ENCODE measurements at places on chromosomes 11 and 22.

GRCh38 chr22:32815943-32816342 lies 14.4 kb downstream of the TIMP3 start:
- no peak for DNase-seq

DNA sequence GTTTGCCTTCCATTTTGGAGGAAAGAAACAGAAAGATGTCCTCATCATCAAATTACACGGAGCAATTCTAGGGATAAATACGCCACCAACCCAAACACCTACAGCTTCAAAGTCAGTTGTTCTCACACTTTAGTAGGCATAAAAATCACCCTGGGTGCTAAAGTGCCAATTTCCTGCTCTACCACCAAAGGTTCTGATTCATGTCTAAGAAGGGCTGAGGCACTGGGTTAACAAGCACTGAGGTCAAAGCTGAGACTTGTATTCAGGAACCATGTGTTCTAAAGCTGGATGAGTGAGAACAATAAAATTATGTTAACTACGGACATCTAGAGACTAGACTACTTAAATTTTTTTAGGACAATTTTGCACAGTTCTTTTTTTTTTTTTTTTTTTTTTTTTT lies 127.6 kb downstream of the MPPED2 start:
- DNase-seq: no peak

DNA sequence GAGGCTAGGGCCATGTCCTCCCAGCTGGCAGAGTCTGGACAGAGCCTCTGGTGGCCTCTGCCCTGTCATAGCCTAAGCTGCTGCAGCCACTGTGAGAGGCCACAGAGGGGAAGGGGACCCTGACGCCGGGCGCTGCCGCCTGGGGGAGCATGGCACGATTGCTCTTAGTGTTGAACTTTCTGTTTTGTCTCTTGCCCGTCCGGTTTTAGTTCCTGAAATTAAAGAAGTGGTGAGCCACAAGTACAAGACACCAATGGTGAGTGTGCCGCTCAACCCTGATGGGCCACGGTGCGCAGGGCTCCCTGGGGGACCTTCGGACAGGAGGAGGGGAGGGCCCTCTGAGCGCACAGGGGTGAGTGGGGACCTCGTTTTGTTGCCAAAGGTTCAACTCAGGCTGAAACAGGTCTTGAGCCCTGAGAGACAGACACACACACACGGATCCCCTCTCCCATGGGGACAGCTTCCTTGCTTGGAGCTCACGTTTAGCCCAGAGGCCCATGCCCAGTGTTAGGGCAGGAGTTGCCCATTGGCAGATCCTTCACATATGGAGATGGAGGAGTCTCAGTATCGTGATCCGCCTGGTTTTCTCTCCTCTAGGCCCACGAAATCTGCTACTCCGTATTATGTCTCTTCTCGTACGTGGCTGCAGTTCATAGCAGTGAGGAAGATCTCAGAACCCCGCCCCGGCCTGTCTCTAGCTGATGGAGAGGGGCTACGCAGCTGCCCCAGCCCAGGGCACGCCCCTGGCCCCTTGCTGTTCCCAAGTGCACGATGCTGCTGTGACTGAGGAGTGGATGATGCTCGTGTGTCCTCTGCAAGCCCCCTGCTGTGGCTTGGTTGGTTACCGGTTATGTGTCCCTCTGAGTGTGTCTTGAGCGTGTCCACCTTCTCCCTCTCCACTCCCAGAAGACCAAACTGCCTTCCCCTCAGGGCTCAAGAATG lies 23.8 kb downstream of the MYBPC3 start:
- DNase-seq: no peak

DNA sequence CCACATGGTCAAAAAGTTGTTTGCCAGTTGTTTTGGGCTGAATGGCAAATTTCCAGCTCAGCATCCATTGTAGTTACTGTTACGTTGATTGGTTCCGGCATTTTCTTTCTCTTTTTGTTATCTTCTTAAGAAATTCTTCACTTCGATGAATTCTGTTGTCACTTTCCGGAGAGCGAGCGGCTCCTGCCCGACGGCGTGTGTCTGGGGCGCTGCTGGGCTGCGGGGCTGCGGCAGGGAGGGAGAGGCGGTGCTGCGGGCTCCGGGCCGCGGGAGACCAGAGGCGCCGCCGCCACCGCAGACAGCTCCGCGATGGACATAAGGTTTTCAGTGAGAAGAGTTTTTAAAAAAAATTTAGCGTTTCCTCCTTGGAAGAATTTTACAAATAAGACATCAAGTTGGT lies 117.4 kb downstream of the RRM1 start:
- DNase-seq: no peak

DNA sequence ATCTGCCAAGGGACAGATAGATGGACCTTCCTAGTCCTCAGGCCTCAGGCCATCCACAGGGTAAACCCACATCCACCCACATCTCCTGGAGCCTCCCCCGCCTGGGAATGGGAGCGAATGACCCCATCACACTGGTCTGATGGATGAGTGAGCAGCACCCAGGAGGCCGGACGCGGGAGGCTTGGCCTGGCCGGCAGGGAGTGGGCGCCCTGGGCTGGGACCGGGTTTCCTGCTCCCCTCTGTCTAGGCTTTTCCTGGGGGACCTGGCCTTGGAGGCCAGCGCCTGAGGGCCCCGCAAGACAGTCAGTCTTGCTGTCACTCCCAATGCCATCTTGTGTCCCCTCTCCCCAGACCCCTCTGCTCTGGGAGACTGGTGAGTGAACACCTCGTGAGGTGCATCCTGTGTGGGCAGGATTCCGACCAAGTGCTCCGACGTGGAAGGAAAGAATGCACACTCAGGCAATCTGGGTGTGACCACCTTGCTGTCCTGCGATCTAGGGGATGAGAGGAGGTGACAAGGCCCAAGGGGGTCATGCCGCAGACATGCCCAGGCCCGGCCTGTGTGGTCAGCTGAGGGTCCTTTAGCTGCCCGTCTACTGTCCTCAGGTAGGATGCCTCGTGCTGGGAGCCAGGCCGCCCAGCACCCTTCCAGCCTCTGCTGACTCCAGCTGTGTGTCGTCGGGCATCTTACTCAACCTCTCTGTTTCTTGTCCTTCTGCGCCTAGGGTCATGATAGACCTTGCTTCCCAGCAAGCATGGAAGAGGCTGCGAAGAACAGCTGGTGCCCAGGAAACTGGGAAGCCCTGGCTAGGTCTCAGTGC lies 26.5 kb upstream of the WNT7B start:
- DNase-seq: no peak

- DNase-seq: no peak
Observed at GRCh38 chr11:32641361-32641760, 57.7 kb downstream of the EIF3M start.

- no peak for DNase-seq
Observed at GRCh38 chr22:49046546-49047361, 780.9 kb downstream of the BRD1 start.

DNA sequence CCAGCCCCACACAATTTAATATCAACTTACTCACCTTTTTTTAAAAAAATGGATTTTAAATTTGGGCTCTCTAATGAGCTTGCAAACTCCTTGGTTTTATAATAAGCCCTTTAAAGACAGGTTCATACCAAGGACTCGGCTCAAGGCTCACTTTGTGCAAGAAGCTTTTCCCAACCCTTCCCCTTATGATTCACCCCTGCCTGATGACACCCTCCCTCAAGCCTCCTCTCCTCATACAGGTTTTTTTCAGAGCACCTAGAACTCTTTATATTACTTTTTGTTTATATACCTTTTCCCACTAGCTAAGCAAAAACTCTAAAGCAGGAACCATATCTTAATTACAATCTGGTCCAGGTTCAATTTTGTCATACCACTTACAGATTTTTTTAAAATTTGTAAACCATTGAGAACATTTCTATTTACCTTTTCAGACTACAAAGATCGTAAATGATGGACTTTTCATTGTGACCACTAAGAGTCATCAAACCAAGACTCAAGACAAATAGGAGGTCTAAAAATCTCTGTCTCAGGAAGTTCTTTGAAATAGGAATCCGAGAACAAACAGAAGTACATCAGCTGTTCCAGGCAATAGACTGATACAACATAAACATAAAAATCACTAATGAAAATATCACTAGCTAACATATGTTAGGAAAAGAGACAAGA lies 13.1 kb upstream of the EXPH5 start:
- no peak for DNase-seq

- no peak for DNase-seq
Observed at GRCh38 chr22:35155403-35156025, 89.6 kb downstream of the ISX start.

- DNase-seq: no peak
Observed at GRCh38 chr22:30931541-30932300, 36.9 kb downstream of the MORC2 start.

- DNase-seq: no peak
Observed at GRCh38 chr11:33063326-33063881, 24.0 kb downstream of the TCP11L1 start.

- no peak for DNase-seq
Observed at GRCh38 chr11:60852117-60852981, 3.4 kb downstream of the PTGDR2 start.

DNA sequence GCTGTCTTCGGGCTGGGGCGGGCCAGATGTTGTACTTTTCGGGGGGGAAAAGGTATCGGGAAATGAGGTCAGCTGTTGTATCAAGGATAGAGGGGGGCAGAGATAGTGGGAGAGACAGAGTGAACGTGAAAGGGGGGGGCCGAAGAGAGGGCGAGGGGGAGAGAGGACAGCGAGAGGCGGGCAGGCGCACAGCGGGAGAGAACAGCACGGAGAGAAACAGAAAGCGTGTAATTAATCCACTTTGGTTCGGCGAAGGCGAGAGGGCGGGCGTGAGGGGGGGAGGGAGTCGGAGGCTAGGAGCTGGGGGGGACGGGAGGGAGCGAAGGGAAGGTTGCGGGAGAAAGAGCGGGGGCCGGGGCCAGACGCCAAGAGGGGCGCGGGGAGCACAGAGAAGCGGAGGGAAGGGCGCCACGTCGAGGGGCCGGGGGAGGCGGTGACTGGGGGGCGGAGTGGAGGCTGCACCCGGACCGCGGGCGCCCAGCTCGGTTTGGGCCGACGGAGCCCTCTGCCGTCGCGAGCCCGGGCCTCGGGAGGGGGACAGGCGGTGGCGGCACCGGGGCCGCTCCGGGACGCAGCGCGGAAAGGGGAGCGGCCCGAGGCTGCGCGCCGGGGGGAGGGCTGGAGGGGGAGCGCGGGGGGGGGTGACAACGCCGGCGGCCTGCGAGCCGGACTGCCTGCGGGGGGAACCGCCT lies 612 bp downstream of the IGF2 start:
- no peak for DNase-seq

DNA sequence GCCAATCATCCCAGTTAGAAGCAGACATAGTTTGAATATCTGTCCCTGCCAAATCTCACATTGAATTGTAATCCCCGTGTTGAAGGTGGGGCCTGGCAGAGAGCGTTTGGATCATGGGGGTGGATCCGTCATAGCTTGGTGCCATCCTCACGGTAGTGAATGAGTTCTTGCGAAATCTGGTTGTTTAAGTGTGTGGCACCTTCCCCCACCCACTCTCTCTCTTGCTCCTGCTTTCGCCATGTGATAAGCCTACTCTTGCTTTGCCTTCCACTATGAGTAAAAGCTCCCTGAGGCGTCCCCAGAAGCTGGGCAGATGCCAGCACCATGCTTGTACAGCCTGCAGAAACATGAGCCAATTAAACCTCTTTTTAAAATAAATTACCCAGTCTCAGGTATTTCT lies 5.0 kb upstream of the CCDC81 start:
- no peak for DNase-seq

DNA sequence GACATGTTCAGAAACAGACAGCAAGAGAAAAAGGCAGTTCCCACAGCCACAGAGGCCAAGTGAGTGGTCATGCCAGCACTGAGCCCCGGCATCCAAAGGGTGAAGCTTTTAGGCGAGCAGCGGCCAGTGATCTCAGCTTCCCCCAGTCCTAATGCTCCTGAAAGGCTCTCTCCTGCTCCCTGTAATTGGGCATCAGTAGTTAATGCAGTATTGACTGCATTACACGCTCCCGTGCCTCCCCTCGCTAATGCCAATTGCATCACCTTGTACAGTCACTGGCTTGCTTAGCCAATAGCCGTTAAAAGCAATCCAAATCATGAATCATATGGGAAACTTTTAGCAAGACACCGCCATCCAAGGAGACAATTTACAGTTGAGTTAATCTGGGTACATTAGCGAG lies 4.9 kb downstream of the LMO1 start:
- no peak for DNase-seq

- DNase-seq: no peak
Observed at GRCh38 chr11:99277281-99277680, 256.5 kb downstream of the CNTN5 start.

- no peak for DNase-seq
Observed at GRCh38 chr22:23065069-23065451, 5.3 kb upstream of the GNAZ start.

GRCh38 chr11:115896084-115896483 lies 391.9 kb upstream of the CADM1 start:
- DNase-seq: no peak

GRCh38 chr11:93504110-93505095 lies 38.8 kb downstream of the SMCO4 start:
- DNase-seq: no peak

- no peak for DNase-seq
Observed at GRCh38 chr11:64008914-64009633, 22.8 kb downstream of the OTUB1 start.

DNA sequence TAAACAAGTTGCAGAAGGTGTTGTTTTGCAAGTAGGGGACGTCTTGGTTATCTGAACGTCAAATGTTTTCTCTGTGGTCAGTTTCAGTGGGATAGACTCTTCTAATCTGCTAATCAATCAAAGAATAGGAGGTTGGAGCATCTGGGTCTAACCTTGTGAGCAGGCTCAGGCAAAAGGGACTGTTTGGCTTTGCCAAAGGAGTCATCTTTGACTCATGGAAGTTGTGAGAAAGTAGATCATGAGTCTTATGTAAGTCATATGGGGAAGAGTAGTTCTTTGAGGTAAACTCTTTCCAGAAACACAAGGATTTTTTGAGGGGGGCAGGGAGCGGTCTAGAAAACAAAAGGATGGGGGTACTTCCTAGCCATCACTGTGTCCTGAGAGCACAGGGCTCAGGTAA lies 27.1 kb upstream of the TOP3B start:
- DNase-seq: no peak

DNA sequence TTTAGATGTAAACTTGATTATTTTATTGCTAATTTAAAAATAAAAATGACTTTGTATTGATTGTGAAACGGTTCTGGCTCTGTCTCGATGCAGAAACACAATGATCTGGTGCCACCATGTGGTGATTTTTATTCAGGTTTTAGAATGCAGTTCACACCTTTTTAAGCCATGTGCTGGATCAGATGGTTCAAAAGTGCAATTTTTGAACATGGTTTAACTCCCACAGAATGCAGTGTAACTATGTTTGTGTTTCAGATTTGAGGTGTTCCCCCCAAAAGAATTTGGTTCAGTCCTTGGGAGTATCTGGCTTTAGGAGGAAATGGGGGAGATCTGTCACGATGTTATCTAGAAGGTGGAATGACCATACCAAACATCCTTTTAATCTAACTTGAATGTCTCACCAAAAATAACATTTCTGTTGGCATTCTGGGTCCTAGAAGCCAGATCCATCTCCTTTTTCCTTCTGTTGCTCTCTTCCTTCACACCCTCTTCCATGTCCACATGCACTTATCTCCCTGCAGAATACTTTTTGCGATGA lies 7.9 kb downstream of the MRPL16 start:
- peak; percentile 20 for DNase-seq

DNA sequence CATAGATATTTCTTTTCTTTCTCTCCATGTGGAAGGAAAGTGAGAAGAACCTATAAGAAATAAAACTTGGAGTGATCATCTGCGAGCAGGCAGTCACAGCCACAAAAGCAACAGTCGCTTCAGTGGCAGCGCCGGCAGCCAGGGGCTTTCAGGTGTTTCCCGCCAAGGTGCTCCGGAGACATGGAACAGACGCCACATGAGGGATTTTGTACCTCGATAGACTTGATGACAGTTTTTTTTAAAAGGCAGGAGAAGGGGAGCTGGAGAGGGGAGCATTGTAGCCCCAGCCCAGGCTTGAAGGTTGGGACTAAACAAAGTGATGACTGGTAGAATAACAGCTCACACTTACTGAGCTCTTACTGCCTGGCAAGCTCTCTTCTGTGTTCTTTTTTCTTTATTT lies 471.4 kb upstream of the B3GAT1 start:
- DNase-seq: no peak

Data from activated CD4-positive, CD25-positive, alpha-beta regulatory T cell treated with anti-CD3 and anti-CD28 coated beads, Interleukin-2, amount 50 U/mL, for 16 hours (primary cell).